CD8-positive, alpha-beta memory T cell (primary cell): ENCODE measurements at places on chromosomes 1 and 21. TPM values are rescaled to one million over a fixed set of nuclear protein-coding genes. Genes with fewer than 3 reads are reported as not detected.

GRCh38 chr1:85838238-85838637 is 130.0 kb upstream of the ZNHIT6 start:
- H3K27me3 ChIP-seq, result no peaks in the 10 kb centered on the region
- no peaks in the 10 kb centered on the region for H3K36me3 ChIP-seq
- no peak overlapping the region for H3K27ac ChIP-seq

DNA sequence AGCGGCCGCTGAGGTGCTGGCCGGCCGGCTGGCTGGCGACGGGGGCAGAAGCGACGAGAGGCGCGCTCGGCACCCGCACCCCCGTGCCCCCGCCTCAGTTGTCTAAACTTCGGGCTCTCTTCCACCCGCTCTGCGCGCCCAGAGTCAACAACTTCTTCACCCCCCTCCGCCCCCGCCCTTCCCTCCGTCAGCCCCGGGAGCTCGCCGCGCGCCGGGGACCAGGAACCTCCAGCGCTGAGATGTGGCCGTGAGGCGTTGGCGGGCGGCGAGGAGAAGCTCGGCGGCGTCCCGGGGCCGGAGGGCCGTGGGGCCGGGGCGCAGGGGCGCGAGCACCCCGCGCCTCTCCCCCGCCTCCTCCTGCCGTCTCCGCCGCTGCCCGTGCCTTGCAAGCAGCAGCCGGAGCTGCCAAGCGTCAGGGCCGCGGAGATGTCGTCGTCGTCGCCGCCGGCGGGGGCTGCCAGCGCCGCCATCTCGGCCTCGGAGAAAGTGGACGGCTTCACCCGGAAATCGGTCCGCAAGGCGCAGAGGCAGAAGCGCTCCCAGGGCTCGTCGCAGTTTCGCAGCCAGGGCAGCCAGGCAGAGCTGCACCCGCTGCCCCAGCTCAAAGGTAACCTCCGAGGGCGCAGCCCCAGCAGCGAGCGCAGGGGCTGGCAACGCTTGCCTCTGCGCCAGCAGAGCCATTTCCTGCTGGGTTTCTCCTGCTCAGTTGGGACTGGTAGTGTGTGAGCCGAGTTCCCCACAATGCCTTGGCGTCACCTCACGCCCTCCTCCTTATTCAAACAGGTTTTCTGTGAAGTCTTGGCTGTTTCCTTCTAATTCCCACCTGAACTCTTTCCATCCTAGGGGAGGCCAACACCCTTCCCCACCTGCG is 710 bp downstream of the PPP2R5A start:
- H3K27ac ChIP-seq, result peak overlapping the region; percentile 97
- H3K4me3 ChIP-seq, result peak overlapping the region; percentile 98
- no peaks in the 10 kb centered on the region for H3K36me3 ChIP-seq
- H3K4me1 ChIP-seq, result peaks cover 41% of the 10 kb centered on the region
- peak; percentile 60 for DNase-seq

DNA sequence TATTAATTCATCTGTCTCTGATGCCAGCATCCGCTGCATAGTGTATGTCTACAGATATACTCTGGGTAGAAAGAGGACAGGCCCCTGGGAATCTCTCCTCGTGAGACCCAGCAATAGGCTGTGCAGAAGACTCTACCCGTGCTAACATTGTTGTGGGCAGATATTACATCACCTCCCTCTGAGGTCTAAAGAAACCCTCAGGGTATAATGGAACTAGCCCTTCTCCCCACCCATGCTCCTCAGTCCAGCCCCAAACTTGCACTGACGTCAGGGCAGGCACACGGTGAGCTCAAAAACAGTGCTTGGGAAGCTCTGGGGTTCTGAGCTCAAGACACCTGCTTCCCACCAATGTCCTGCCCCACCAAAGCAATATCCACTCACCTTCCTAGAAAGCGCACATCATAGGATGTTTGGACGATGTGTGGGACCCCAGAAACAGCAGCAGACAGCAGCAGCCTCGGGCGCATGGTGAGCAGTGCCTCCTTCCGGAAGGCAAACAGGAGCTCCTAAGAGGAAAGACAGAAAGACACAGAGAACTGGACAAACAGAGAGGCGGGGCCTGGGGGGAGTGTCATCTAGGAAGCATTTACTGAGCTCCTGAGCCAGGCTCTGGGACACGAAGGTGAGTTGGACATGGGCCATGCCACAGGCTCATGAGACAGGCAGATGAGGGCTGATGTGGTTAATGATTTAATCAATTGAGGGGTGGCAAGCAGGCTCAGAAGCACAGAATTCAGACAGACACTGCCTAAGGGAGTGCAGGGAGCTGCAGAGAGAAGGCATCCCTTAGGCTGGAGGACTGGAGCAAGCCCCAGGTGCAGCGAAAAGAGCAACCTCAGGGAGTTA is 4.8 kb downstream of the OVGP1 start:
- no peaks in the 10 kb centered on the region for H3K4me1 ChIP-seq
- H3K36me3 ChIP-seq, result no peaks in the 10 kb centered on the region
- no peak for DNase-seq
- H3K27ac ChIP-seq, result no peak overlapping the region
- no peaks in the 10 kb centered on the region for H3K27me3 ChIP-seq

- no peak overlapping the region for H3K27ac ChIP-seq
- no peaks in the 10 kb centered on the region for H3K27me3 ChIP-seq
- H3K4me1 ChIP-seq, result no peaks in the 10 kb centered on the region
These were observed 364.0 kb downstream of the OLFM3 start for GRCh38 chr1:101632548-101633272.

GRCh38 chr1:202207292-202207691 is 13.7 kb downstream of the LGR6 start:
- H3K4me3 ChIP-seq, result no peak overlapping the region
- no peaks in the 10 kb centered on the region for H3K36me3 ChIP-seq
- no peak for DNase-seq

- DNase-seq, result no peak
- no peak overlapping the region for H3K4me3 ChIP-seq
- H3K27me3 ChIP-seq, result no peaks in the 10 kb centered on the region
- no peaks in the 10 kb centered on the region for H3K36me3 ChIP-seq
These were observed 269.4 kb downstream of the AMY1C start for GRCh38 chr1:104018922-104019674.

- no peaks in the 10 kb centered on the region for H3K4me1 ChIP-seq
- no peaks in the 10 kb centered on the region for H3K27me3 ChIP-seq
- H3K4me3 ChIP-seq, result no peak overlapping the region
- no peak for DNase-seq
- H3K27ac ChIP-seq, result no peak overlapping the region
These were observed 12.9 kb downstream of the PIGM start for GRCh38 chr1:160018900-160019299.

- no peak overlapping the region for H3K4me3 ChIP-seq
- H3K4me1 ChIP-seq, result peaks cover 6% of the 10 kb centered on the region
- H3K27ac ChIP-seq, result no peak overlapping the region
- H3K27me3 ChIP-seq, result no peaks in the 10 kb centered on the region
These were observed 2.5 kb downstream of the KRTAP10-11 start for GRCh38 chr21:44648557-44649311.

- no peaks in the 10 kb centered on the region for H3K36me3 ChIP-seq
- no peak overlapping the region for H3K4me3 ChIP-seq
- no peaks in the 10 kb centered on the region for H3K27me3 ChIP-seq
- no peak overlapping the region for H3K27ac ChIP-seq
- H3K4me1 ChIP-seq, result no peaks in the 10 kb centered on the region
These were observed 458.5 kb upstream of the DEPDC1 start for GRCh38 chr1:68955424-68955823.

DNA sequence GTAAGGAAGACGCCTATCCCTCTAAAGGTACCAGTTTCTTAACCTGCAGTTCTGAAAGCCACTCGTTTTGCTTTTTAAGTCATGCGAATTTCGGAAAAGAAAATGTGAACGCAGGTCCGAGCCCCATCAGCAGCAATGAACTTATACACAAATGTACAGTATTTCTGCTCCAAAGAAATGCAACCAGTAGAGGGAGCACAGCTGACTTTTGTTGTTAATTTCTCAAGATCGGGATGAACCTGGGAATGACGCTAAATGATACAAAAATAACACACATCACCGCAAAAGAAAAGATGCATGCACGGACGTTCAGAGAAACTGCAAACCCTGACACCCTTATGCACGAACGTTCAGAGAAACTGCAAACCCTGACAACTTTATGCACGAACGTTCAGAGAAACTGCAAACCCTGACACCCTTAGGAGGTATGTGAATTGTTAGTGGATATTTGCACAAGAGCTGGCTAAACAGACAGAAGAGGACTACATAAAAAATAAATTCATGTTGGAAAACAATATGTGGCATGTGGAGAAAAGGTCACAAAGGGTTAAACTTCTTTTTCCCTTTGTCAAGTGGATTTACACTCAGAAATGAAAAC is 3.5 kb upstream of the TIAM1 start:
- peaks cover 22% of the 10 kb centered on the region for H3K4me1 ChIP-seq
- H3K27ac ChIP-seq, result no peak overlapping the region
- peaks cover 19% of the 10 kb centered on the region for H3K27me3 ChIP-seq
- H3K36me3 ChIP-seq, result no peaks in the 10 kb centered on the region
- no peak overlapping the region for H3K4me3 ChIP-seq

GRCh38 chr1:224564454-224565084 is 51.5 kb upstream of the CNIH3 start:
- no peak for DNase-seq
- H3K27me3 ChIP-seq, result no peaks in the 10 kb centered on the region
- H3K4me3 ChIP-seq, result no peak overlapping the region
- H3K36me3 ChIP-seq, result no peaks in the 10 kb centered on the region
- no peaks in the 10 kb centered on the region for H3K4me1 ChIP-seq

GRCh38 chr1:220011620-220012019 is 34.7 kb downstream of the EPRS1 start:
- peaks cover 33% of the 10 kb centered on the region for H3K36me3 ChIP-seq
- H3K27me3 ChIP-seq, result no peaks in the 10 kb centered on the region
- no peak overlapping the region for H3K27ac ChIP-seq

- DNase-seq, result no peak
- no peaks in the 10 kb centered on the region for H3K4me1 ChIP-seq
- no peak overlapping the region for H3K27ac ChIP-seq
These were observed 313.5 kb downstream of the DISC1 start for GRCh38 chr1:231940116-231940515.

GRCh38 chr1:23188434-23188884 is 19.8 kb upstream of the LUZP1 start:
- H3K36me3 ChIP-seq, result no peaks in the 10 kb centered on the region
- no peak overlapping the region for H3K4me3 ChIP-seq
- DNase-seq, result no peak
- peaks cover 8% of the 10 kb centered on the region for H3K4me1 ChIP-seq
- H3K27ac ChIP-seq, result no peak overlapping the region

DNA sequence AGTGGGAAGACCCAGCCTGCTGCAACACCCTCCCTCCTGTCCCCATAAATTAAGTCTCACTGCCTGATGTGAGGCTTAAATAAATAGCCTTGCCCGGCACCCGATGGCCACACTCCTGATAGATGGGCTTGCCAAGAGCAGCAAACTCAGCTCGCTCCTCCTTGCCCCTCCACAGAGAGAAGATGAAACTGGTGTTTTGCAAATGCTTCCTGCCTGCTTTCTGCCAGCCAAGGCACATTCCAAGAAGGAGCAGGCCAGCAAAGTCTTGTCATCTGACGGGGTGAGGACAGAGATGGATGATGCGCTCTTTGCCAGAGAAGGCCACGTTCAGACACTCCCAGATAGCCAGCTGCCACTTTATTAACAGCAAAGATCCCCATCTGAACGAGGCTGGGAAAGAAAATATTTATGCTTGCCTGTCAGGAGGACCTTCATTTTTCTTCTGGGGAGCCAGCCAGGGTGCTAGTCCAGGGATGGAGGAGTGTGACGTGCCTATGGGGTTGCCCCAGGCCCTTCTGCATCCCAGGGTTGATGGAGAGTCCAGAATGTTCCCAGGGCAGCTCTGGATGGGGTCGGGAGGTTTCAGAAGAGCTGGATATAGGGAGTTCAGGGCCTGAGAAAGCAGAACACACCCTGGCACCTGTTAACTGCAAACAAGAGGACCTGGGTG is 265.4 kb downstream of the FOXD2 start:
- no peak for DNase-seq
- no peaks in the 10 kb centered on the region for H3K4me1 ChIP-seq
- H3K27ac ChIP-seq, result no peak overlapping the region
- peaks cover 11% of the 10 kb centered on the region for H3K27me3 ChIP-seq

GRCh38 chr1:219125342-219125741 is 48.3 kb upstream of the LYPLAL1 start:
- no peak for DNase-seq
- no peaks in the 10 kb centered on the region for H3K4me1 ChIP-seq
- no peak overlapping the region for H3K27ac ChIP-seq

DNA sequence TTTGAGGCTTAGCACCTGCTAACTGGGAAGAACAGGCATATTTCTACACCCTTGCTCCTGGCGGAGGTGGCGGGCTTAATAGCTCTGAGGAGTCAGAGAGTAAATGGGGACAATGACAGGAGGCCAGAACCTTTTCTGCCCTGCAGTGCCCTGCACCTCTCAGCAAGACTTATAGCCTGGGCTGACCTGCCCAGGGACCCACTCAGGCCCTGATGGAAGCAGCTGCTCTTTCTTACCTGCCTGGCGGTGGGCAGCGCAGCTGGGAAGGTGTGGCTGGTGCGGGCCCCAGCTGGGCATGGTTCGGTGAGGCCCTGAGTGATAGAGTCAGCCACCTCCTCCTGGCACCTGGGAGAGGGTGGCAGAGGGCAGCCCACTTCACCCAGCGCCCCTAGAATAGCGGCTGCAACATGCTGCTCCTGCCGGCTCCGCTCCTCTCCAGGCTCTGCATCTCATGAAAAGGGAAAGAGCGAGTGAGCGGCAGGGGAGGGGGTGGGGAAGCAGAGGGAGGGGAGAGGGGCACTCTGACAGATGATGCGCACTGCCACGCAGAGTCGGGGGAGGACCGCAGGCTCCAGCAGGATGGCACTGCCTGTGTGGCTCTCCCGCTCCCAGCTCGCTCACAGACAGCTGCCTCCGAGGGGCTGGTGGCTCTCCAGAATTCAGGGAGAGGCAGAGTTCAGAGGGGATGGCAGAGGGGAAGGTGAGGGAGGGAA is at the start of gene RGS8:
RGS8 (minus strand) TSS at position 472 of the 713 bp plus-strand sequence. CDS start 14,938 bp downstream, outside the sequence.
- H3K36me3 ChIP-seq, result no peaks in the 10 kb centered on the region
- no peak within 1 kb of the TSS for H3K27ac ChIP-seq
- no peak for DNase-seq
- H3K27me3 ChIP-seq, result no peaks in the 10 kb centered on the region
- H3K4me3 ChIP-seq, result no peak within 1 kb of the TSS
- no peaks in the 10 kb centered on the region for H3K4me1 ChIP-seq

DNA sequence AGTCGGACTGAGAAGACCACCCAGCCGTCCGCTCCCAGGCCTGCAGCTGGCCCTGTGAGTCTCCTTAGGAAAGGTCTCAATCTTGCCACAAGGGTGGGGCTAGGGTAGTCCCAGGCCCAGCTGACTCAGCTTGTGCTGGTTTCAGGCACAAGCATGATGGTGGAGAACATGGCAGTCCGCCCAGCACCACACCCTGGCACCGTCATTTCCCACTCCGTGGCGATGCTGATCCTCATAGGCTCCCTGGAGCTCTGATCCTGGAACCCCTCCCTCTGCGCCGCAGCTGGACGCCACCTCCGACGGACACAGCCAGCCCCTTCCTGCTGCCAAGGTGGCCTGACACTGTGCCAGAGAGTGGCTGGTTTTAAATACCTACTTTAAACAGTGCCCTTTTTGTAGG is 10.7 kb downstream of the TMEM81 start:
- no peak overlapping the region for H3K4me3 ChIP-seq
- no peaks in the 10 kb centered on the region for H3K36me3 ChIP-seq
- H3K4me1 ChIP-seq, result no peaks in the 10 kb centered on the region
- H3K27ac ChIP-seq, result no peak overlapping the region

GRCh38 chr1:112878321-112878720 is 77.7 kb downstream of the SLC16A1 start:
- H3K4me1 ChIP-seq, result no peaks in the 10 kb centered on the region
- no peaks in the 10 kb centered on the region for H3K36me3 ChIP-seq
- no peak overlapping the region for H3K4me3 ChIP-seq
- DNase-seq, result no peak
- H3K27ac ChIP-seq, result peak overlapping the region; percentile 54

Gene UAP1
- 36.6 TPM for total RNA-seq

Gene ARMH1
- total RNA-seq, result 38.0 TPM

Gene OR10J1
- not detected for total RNA-seq

Gene APCS
- total RNA-seq, result not detected

Gene TFF3
- not detected for total RNA-seq

Gene CDKN2C
- 6.5 TPM for total RNA-seq

Gene RGSL1
- total RNA-seq, result not detected

Gene DRAXIN
- total RNA-seq, result 0.09 TPM
